Suppressor macrophage treated with lipopolysaccharide for 1 hour (primary cell): ENCODE measurements at places on chromosomes 4 and X.

DNA sequence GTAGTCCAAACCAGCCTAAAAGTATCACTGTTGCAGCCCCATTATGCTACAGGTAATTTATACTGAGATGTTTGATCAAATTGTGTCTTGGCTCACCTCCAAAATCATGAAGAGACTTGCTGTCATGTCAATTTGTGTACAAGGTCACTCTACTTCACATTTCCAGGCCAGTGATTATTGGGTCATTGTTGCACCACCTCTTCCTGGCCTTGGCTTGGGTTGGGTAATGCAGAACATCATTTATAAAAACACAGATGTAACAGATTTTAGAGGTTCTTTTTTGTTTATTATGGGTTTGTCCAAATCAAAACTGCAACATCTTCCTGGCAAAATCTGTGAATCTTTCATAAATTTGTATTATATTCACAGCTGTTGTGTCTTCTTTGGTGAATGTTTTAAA lies 459.5 kb downstream of the ANKRD50 start:
- DNase-seq, result no peak

DNA sequence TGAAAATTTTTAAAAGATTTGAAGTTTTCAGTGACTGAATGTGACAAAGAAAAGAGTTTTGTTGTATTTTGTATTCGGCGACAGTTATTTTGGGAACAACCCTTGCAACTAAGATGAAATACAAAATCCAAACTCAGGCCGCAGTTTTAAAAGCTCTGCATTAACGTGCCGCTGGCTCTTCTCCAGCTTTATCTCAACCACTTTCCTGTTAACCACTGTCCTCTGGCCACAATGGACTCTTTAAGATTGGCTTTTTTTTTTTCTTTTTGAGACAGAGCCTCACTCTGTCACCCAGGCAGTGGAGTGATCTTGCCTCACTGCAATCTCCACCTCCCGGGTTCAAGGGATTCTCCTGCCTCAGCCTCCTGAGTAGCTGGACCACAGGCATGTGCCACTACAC lies 22.1 kb upstream of the AMTN start:
- DNase-seq, result no peak

DNA sequence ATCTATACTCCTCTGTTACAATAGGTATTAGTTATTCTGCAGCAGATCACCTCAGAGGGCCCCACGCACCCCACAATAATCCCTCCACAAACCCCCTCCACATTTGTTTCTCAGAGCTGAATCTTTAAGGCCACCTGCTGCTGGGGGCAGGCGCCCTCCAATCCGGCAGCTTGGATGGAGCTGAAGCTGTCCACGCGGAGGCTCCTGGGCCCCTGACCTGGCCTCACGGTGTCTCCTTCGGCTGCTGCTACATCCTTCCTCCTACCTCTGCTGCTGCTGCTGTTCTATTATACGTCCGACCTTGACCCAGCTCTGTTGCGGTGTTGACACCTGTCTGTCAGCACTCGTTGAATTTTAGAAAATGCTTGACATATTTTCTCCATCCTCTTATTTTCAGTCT lies 430.2 kb upstream of the ZFP42 start:
- DNase-seq, result no peak

GRCh38 chr4:73682508-73682907 lies 57.9 kb upstream of the CXCL8 start:
- DNase-seq, result peak; percentile 48

- no peak for DNase-seq
Measured at GRCh38 chrX:16610121-16610621, 39.8 kb upstream of the S100G start.

DNA sequence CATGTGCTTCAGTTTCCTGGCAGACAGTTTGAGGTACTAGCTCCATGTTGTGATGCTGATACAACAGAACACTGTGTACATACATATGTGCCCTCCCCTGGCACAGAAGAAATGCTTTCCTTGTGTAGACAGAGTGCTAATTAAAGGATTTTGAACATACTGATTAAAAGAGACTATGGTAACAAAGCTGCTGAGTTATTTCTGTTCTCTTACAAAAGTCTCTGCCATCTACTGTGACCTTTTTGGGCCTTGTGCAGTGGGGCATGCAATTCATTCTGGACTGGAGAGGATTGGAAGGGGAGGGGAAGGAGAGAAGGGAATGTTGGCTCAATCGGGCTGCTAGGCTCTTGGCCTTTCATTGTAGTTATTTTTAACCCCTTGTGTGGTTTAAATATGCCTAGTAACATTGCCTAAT lies 6.0 kb downstream of the PDLIM5 start:
- DNase-seq, result no peak

GRCh38 chr4:153706519-153706918 lies 22.4 kb downstream of the TLR2 start:
- no peak for DNase-seq

DNA sequence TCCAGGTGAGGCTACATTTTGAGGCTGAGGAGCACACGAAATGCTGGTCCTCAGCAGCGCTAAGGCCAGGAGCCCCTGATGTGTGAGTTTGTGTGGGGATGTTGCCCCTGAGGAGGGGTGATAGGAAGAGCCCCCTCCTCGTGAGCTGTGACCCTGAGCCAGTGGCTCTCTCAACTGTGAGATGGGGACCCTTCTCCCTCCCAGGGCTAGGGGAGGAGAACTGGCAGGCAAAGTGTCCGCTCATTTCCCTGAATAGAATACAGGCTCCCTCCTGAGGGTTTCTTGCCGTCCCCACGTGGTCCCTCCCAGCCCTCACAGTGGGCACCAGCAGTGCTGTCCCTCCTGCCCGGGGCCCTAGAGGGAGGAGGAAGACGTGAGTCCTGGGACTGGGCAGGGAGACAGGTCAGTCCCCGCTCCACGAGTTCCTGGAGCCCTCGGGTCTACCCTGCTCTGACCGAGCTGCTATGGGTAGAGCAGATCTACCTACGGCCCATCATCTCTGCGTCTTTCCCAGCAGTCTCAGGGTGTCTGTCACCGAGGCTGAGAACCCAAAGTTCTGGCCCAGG lies 21.0 kb upstream of the TBC1D14 start:
- no peak for DNase-seq

DNA sequence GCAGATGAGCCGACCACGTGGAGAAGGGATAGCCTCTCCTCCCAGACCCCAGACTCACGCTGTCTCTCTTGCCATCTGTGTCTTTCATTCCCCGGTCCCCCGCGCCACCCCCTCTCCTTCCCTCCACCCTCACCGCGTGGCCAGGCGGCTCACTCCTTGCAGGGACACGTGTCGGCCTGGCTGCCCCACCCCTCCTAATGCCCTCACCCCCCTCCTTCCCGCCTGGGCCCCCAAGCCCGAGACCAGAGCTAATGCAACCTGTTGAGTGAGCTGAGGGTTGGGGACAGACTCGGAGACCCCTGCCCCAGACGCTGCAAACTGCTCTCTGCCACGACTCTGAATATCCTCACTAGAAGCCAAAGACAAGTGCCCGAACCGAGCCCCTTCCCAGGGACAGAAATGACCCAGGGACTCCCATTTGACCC lies 1.8 kb downstream of the SLC38A5 start:
- peak; percentile 8 for DNase-seq

GRCh38 chr4:163663454-163664225 lies 169.2 kb downstream of the TMA16 start:
- DNase-seq, result peak; percentile 86

DNA sequence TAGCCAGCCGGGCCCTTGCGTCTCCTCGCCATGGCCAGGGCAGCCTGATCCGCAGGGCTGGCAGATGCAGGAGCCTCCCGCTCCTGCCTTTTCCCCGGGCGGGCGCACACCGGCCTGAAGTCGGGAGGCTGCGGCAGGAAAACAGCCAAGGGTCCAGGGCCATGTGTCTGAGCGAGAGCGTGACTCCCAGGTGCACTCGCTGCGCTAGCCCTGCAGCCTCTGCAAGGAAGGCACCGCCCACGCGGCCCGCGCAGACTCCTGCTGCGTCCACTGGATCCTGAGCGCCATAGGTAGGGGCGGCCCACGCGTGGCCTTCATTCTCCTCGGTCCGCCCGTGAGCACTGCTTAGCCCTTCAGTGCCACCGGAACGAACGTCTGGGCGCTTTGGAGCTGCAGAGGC lies 379.9 kb downstream of the TRAM1L1 start:
- no peak for DNase-seq

GRCh38 chr4:87298362-87298761 lies 24.3 kb downstream of the HSD17B13 start:
- no peak for DNase-seq

DNA sequence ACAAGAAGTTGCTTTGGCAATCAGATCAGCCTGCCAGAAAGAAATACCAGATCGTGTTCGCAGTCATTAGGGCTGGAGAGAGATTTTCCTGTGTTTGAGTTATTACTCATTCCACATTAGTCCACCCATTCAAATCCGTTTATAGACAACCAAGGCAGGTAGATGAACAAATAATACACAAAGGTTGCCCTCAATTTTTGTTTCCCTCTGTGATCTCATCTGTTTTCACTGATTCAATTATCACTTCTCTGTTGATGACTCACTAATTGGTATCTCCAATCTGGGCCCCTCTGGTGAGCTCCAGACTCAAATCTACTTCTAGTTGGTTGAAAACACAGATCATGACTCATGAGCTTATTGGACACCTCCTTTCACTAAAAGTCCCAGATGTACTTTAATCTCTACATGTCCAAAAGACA lies 54.5 kb downstream of the CHM start:
- no peak for DNase-seq

DNA sequence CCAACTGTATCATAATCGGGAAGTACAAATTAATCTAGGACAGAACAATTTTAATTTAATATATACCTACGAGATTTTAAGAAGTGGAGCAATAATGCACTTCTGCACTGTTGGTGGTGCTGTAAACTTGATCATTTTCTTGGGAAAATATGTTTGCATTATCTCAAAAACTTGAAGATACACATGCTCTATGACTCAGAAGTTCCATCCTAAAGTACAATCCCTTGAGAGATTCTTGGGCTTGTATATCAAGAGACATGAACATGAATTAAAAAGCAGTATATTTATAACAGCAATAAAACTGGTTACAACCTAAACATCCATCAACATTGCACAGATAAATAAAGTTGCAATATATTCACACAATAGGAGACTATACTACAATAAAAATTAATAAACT lies 168.8 kb downstream of the CLCN4 start:
- DNase-seq, result no peak

- DNase-seq, result no peak
Measured at GRCh38 chr4:174521800-174522182, 497 bp downstream of the HPGD start.

- DNase-seq, result no peak
Measured at GRCh38 chr4:107497054-107497453, 223.0 kb downstream of the PAPSS1 start.

DNA sequence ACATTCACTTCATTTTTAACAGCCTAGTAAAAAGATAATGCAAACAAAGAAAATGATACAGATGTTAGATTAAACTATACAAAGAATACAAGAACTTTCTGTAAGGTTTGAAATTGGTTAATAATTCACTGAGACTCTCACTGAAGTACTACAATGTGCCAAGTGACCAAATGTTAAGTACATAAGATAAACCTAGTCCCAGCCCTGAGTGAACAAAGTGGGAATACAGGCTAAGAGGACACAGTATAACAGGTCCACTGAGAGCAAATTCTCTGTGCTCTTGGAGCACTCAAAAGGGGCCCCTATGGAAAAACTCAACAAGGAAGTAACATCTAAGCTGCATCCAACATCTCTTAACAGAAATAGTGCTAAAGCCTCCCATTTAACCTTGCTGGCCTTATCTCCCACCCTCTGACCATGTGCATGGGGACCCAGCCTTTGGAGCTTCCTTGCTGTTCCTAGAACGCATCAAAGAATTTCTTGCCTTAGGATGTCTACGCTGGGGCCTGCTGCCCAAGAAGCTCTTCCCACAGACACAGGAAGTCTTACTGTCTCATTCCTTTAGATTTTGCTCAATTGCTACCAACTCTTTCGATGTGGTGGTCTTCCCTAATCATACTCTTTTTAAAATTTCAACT lies 113.4 kb downstream of the ZAR1 start:
- DNase-seq, result no peak

DNA sequence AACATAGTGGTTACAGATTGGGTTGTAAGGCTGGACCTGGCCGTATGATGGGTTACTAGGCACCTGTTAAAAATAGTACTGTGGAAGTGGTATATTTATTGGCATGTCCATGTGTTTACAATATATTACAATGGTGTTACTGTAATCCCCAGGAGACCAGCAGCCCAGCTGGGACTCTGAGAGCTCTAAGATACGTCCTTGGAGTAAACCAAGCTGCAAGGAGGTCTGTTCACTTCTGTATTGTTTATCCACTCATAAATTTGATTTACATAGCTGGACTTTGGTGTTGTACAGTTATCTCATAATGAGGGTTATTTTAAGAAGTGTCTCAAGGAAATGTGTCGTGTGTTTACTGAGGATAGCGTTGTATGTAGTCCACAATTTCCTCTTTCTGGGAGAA lies 93.8 kb downstream of the TBL1X start:
- DNase-seq, result no peak

DNA sequence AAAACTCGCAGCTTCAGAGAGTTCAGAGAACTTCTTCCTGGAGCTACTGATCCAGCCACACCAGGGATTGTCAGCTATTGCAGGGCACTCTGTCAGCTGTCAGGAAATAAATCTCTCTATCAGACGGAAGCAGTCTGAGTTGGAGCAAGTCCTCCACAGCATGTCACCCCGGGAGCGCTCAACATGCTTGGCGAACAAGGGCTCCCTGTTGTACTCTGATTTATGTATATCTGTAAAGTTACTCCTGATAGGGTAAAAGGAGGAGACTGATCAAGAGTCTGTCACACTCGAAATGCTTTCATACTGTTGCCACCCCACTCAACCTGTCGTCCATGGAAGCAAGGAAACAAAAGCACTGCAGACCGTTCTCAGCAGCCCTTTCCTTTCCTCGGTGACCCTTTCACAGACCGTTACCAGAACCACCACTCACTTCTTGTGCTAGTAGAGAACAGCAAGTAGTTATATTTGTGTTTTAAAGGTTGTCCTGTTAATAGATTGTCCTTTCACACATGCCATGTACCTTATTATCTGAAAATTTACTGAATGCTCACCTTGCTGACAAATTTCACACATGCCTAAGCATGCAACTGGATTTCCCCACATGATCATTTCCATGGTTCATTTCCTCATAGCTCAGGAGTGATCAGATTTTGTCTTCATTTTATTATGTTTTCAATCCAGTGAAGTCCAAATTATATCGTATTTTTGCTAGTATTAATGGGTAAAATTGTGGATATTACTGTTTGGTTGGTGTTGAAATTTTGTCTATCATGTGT lies 2108.9 kb upstream of the TENM3 start:
- peak; percentile 29 for DNase-seq

- no peak for DNase-seq
Measured at GRCh38 chr4:48813964-48814363, 16.9 kb upstream of the OCIAD1 start.

- peak; percentile 54 for DNase-seq
Measured at GRCh38 chr4:88341227-88342192, 37.1 kb upstream of the HERC6 start.

- DNase-seq, result no peak
Measured at GRCh38 chr4:176444741-176445140, 125.0 kb downstream of the SPCS3 start.

- no peak for DNase-seq
Measured at GRCh38 chrX:101977106-101977505, 45.3 kb upstream of the ZMAT1 start.

DNA sequence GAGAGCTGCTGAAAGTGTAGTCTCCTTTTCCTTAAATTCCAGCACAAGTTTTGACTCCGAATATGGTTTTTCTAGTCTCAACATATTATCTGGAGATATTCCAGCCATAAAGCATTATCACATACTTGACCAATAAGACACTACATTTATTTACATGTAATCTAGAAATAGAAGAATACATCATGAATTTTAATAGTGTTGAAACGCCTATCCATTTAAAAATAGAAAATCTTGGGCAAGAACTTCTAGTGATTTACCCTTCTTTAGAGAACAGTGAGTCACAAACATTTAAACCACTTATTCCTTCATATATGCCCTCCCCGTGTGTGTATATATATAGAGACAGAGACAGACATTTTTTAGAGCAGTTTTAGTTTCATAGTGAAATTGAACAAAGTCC lies 161.5 kb downstream of the SOWAHB start:
- DNase-seq, result no peak
